ENCODE measurements at places on chromosomes 12 and 14. TPM values are rescaled to one million over a fixed set of nuclear protein-coding genes. Genes with fewer than 3 reads are reported as not detected.

Gene HOXC5
- total RNA-seq = 0.50 TPM

Gene KLRK1
- total RNA-seq = not detected

Gene NTF3
- total RNA-seq = not detected

Gene TCP11L2
- total RNA-seq = 3.2 TPM

Gene TSHR
- not detected for total RNA-seq

All from A549 treated with CpdA at 1 μM for 4 hours (cell line).